Stimulated activated CD4-positive, alpha-beta T cell treated with anti-CD3 and anti-CD28 coated beads, Interleukin-4, amount 100 ng/mL, for 4 hours (primary cell): ENCODE measurements at places on chromosomes 12 and 14.

DNA sequence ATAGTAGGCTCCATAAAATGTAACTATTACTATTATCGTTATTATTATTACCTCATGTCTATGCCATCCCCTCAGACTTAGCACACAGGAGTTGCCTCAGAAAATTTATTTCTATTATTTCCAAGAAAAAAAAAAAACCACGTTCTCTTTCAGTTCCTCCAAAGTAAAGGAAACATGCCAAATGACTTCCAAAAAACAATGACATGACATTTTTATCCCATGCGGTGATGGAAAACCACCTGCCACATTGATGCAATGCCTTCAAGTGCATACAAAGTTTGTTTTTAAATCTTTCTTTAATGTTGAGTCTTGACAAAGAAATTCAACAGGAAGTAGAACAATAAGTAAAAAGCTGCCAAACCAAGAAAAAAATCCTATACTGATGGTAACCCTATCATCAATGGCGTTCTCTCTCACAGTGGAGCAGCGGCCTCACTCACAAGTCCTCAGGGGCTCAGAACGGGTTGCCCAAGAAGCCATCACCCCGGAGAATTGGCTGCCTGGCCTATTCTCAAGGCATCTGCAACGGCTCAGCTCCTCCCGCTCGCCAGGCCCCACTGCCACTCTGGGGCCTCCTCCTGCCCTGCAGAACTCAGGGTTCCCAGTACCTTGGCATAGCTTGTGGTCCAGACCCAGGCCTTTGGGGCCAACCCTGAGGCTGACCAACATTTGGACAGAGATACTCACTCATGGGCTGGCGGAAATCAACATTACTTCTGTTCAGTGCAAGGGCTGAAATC is 51.9 kb downstream of the SERPINA3 start:
- DNase-seq, result no peak

- DNase-seq, result no peak
Observed at GRCh38 chr12:116642106-116642505, 82.9 kb downstream of the MAP1LC3B2 start.

- DNase-seq, result no peak
Observed at GRCh38 chr14:99035712-99036610, 236.0 kb downstream of the BCL11B start.

DNA sequence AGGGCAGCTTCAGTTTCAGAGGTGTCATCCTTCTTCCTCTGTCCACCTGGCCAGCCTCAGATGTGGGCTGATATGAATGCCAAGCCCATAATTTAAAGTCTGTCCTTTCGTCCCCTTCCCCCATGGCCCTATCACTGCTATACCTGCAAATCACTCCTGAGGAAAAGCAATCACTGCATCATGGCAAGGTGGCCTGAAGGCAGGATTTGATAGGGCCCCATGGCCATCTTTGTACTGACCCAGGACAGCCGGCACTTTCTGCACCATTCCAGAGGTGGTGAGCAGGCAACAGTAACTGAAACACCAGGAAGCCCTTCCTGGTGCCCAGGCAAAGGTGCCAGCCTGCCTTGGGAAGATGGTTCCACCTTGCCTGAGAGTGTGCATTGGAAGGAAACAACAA is 60.8 kb downstream of the ANO2 start:
- no peak for DNase-seq

DNA sequence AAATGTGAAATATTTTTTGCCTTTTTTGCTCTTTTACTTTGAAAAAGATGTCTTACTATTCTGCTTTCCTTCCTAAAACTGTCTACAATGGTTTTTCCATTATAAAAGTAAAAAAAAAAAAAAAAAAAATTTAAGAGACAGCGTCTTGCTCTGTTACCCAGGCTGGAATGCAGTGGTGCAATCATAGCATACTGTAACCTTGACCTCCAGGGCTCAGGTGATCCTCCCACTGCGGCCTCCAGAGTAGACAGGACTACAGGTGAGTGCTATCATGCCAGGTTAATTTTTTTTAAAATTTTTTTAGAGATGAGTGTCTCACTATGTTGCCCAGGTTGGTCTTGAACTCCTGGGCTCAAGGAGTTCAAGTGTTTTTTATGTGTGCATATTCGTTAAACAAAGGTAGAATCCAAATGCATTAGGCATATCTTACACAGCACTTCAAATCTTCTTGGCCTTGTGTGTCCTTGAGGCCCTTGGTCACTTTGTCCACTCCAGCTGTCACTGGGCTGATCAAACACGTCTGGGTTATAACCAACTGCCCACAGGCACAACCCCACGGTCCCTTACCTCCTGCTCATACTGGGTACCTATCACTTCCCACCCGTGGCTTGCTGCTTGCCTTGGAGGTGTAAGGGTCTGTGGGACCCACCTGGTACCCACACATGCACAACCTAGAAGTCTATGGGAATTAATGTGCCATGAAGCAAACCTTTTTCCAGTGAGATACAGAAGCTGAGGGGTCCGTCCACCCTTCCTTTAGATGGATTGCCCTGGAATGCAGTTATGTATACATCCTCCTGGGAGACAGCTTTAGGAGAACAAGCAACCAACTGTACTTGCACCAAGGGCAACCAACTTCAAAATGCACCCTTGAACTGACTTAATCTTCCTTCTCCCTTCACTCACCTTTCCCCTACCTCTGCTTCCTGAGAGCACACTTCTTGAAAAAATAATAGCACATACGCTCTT is 12.8 kb downstream of the RAD52 start:
- no peak for DNase-seq

- no peak for DNase-seq
Observed at GRCh38 chr12:77630344-77630743, 200.3 kb upstream of the NAV3 start.

GRCh38 chr12:6824085-6824775 is 2.6 kb downstream of the GPR162 start:
- no peak for DNase-seq
